ENCODE measurements at places on chromosomes 5 and 9.

- no peak for DNase-seq
These were observed 90.7 kb downstream of the RCL1 start for GRCh38 chr9:4883326-4883873.

GRCh38 chr9:79012561-79012960 is 559.2 kb upstream of the TLE4 start:
- DNase-seq: no peak

- peak; percentile 77 for DNase-seq
These were observed 984.5 kb upstream of the CDH18 start for GRCh38 chr5:20972419-20972925.

DNA sequence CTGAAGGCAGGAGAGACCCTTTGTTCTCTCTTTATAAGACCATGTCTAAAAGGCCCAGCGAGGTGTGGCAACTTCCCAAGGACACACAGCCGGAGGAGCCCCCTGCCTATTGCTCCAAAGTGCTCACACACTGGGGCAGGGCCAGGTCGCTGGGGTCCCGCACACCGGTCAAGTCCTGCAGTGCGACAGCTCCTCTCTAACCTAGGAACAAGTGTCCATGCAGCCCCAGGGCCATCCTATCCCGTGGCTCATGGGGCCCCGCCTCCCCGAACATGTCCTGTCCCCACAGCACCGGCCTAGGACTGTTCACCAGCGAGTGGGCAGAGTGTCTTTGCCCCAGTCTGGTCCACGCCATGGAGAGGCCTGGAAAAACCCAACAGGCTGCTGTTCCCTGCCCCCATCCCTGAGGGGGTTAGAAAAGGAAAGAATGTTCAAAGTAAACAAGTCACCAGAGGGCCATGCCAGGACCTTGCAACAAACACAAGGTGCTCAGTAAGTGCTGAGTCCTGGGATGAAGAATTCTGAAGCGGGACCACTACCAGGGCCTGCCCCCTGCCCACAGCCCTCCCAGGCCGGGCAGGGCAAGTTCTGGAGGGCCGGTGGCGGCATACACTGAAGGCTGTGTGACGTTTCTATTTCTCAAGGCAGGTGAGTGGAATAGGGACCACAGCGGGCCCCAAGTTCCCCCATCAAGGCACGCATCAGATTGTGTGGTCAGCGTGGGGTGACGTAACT is 938 bp downstream of the NINJ1 start:
- DNase-seq: peak; percentile 89

GRCh38 chr9:95670122-95670521 is 153.4 kb upstream of the PTCH1 start:
- no peak for DNase-seq

DNA sequence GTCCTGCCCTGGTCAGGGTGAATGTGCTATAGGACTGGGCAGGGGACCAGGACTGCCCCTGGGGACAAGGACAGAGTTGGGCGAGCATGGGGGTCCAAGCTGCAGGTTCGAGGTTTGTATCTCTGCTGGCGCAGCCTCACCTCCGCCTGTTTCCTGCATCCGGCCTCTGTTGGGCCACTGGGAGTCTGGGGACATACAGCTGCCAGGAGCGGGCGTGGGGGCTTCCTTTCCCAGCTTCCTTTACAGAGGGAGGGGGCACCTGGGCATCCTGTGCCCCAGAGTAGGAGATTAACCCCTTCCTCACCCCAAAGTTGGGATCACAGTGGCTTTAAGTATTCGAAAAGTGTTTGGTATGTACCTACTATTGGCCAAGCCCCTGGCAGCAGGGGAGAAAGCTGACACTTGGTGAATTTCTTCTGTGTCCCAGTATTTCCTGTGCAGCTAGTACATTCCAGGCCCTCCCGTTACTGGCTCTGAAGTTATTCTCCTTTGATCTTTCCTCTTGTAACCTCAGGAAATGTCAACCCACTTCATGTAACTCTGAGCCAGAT is 19.0 kb downstream of the OLFML2A start:
- DNase-seq: no peak

DNA sequence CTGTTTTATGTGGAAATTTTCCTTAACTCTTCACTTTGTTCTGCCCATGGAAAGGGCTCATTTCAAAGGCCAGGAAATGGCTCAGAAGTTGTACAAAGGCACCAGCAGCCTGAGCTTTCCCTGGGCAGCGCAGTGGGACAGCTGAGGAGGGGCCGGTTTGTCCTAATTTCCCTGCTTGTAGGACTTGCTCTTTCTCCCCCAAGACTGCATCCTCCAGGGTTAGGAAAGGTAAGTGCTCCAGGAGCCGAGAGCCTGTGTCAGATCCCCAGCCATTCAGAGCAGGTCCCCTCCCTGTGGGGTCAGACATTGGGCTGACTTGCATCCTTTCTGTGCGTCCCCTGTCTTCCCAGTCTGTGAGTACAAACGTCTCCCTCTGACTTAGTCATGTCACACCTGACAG is 43.5 kb downstream of the AGXT2 start:
- no peak for DNase-seq

DNA sequence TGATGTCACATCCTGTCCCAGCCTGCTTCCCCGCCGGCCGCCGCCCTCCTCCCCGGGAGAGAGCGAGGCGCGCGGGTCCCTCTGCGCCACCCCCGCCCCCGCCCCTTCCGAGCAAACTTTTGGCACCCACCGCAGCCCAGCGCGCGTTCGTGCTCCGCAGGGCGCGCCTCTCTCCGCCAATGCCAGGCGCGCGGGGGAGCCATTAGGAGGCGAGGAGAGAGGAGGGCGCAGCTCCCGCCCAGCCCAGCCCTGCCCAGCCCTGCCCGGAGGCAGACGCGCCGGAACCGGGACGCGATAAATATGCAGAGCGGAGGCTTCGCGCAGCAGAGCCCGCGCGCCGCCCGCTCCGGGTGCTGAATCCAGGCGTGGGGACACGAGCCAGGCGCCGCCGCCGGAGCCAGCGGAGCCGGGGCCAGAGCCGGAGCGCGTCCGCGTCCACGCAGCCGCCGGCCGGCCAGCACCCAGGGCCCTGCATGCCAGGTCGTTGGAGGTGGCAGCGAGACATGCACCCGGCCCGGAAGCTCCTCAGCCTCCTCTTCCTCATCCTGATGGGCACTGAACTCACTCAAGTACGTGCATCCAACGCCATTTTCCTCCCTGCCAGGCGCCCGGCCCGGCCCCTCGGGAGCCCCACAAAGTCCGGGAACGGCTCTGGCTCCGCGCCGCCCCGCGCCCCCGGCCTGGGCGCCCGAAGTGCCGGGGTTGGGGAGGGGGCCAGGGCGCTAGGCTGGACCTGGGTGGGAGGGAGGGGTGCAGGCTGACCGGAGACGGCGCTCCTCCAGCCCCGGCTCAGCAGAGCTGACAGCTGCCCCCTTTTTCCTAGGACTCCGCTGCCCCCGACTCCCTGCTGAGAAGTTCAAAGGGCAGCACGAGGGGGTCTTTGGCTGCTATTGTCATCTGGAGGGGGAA is 12.0 kb upstream of the OLFM1 start:
- peak; percentile 78 for DNase-seq

- no peak for DNase-seq
These were observed 56.6 kb downstream of the CFAP90 start for GRCh38 chr5:7794311-7794710.

- no peak for DNase-seq
These were observed 82.4 kb downstream of the COL27A1 start for GRCh38 chr9:114237781-114238180.

DNA sequence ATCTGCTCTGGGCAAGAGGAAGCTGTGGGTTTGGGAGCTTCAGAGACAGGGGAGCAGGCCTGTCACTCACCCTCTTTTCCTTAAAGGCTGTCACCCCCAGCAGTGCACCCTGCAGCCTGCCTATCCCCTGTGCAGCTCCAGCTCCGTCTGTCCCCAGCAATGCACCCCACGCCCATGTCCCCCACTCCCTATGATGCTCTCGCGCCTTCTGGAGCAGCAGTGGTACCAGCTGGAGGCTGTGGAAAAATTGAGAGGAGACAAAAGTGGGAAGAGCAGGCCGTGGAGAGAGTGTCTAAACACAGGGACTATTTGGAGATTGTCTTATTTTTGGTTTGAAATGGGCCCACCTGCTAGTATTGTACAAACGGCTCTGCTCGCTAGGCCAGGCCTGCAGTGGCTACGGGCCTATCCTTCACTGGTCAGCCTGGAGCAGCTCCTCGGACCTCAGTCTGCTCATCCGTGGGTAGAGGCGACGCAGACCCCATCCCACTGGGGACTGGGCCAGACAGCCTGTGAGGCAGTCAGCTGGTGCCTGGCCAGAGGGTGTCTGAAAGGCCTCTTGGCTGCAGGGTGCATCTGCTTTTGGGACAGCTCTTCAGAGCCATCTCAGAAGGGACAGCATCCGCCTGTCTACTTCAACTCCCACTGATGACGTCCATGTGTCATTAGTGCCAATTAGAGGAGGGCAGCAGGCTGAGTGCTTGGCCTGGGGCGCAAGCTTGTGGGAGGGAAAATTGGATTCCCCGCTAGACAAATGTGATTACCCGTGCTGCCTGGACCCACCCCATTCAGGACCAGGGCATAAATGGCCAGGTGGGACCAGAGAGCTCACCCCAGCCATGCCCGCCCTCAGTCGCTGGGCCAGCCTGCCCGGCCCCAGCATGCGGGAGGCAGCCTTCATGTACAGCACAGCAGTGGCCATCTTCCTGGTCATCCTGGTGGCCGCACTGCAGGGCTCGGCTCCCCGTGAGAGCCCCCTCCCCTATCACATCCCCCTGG is at the start of gene DBH:
Gene DBH, plus strand, starts transcription at position 831 of the 999 bp plus-strand sequence. Its CDS starts 9 bp downstream, at position 840.
- no peak for DNase-seq

DNA sequence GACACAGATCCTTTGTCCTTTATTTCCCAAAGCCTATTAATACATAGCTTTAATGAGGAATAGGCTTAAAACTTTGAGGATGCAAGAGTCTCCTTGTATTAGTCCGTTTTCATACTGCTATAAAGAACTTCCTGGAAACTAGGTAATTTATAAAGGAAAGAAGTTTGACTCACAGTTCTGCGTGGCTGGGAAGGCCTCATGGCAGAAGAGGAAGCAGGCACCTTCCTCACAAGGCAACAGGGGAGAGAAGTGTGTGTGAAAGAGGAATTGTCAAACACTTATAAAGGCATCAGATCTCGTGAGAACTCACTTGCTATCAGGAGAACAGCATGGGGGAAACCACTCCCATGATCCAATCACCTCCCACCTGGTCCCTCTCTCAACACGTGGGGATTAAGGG is 5.4 kb upstream of the CLK4 start:
- no peak for DNase-seq

- DNase-seq: no peak
These were observed 48.2 kb upstream of the GPR151 start for GRCh38 chr5:146564007-146564762.

- no peak for DNase-seq
These were observed 66.3 kb downstream of the PRELID2 start for GRCh38 chr5:145768863-145769262.

GRCh38 chr9:102362470-102363132 is 624.2 kb upstream of the GRIN3A start:
- DNase-seq: no peak

DNA sequence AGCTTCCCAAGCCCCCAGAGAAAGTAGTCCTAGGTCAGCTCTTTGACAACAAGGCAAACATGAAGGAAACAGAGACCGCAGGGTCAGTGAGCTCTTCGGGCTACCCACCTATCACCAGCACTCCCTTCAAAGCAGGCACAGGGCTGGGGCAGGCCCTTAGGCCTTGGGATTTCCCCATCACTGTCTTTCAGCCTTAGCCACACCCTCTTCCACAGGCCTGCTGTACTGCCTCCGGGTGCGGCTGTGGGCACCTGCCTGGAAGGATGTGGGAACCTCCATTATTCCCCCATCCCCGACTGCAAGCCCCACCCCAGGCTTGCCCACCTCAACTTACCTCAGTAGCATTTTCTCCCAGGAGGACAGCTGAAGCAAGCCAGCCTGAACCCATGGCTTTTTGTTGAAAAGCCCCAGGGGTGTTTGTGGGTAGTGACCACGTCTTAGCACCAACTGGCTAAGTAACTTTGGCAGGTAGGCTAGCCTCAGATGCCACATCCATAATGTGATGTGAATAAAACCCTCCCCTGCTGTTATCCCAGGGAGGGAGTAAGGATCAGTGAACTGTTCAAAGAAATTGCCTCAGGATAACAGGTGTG is 100.2 kb downstream of the PIK3R1 start:
- no peak for DNase-seq

- DNase-seq: no peak
These were observed 680 bp downstream of the SELENOP start for GRCh38 chr5:42810834-42811590.

DNA sequence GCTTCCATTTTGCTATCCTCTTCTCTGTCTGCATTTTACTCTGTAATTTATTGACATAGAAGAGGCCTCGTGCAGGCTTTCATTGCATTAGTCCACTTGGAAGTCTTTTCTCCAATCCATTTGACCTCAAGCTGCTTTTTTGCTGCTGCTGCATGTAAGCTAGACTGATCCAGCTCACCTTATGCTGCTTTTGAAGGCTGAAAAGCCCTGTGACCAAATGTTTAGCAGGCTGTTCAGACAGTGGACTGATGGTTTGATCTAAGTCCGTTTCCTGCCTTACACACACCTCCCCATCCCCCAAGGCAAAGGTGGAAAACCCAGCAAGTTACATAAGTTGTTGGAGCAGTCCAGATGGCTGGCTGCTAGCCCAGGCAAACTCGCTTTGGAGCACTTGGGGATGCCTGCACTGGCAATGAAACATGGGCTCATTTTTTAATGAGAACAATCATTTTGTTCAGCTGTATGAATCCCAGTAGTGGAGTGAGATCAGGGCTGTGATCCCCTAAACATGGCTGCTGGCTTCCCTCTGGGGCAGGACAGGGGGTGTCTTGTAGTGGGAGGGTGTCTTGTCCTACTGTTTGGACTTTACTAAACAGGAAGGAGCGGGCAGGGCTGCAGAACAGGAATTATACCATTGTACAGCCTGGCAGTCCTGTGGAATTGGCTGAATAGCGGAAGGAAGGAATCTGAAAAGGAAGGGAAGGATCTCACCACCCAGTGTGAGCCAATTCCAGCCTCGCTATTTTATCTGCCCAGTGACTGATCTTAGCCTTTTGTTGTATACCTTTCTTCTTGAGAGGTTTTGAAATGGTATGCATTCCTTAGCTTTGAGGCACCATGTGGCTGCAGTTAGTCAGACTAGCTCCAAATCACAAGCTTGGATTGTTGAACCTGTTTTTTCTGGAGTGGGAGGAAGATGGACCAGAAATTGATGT is 212.0 kb downstream of the ARHGAP26 start:
- peak; percentile 74 for DNase-seq

DNA sequence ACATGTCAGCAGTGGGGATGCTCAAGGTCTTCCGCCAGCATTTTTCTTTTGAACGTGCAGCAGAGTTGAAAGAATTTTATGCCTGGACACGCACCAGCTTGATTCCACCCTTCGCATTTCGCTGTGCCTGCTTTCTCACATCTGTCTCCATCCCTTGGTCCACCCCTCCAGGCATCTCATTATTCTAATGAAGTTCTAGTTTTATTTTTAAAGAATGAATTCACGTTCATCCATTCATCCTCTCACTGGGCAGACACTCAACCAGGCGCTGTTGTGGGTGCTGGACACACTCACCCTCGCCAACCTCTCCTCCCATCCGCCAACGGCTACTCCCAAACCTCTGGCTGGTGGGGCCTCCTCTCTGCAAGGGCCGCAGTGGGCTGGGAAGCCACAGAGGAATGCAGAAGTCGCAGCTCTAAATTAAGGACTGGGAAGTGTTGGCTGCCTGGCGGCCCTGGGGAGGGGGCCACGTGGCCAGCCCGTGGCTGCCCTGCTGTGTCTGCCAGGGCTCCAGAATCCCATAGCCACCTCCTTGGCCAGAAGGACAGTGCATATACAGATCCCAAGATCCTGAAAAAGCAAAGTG is 6.7 kb downstream of the SUSD3 start:
- no peak for DNase-seq

GRCh38 chr9:91481972-91482371 is 58.3 kb upstream of the NFIL3 start:
- DNase-seq: no peak
